ENCODE measurements at places on chromosomes 6 and 20. TPM values are rescaled to one million over a fixed set of nuclear protein-coding genes. Genes with fewer than 3 reads are reported as not detected.

NKX2-4 gene
- 1.2 TPM for total RNA-seq

DNA sequence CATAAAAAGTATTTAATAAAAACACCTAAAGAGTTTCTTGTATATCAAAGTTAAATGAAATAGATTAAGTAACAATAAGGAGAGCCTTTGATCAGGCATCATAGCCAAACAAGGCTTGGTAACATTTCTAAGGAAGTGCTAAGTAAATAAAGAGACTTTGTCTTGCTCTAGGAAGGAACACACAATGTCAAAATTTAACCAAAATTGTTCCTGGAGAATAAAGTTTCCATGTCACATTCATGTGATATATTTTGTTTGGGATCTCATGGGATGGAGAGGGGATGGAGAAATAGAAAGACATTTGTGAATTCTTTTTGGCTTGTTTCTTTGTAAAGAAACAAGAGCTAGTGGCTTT lies 201.9 kb upstream of the DTNBP1 start:
- no peak for DNase-seq

GRCh38 chr20:15616626-15617025 lies 956.6 kb downstream of the KIF16B start:
- peak; percentile 56 for DNase-seq

GRCh38 chr20:51122931-51123658 lies 100.2 kb upstream of the KCNG1 start:
- no peak for DNase-seq

- DNase-seq: peak; percentile 46
These were observed 48.3 kb downstream of the TRERF1 start for GRCh38 chr6:42403421-42403820.

GNRH2 gene
- total RNA-seq: not detected

DNA sequence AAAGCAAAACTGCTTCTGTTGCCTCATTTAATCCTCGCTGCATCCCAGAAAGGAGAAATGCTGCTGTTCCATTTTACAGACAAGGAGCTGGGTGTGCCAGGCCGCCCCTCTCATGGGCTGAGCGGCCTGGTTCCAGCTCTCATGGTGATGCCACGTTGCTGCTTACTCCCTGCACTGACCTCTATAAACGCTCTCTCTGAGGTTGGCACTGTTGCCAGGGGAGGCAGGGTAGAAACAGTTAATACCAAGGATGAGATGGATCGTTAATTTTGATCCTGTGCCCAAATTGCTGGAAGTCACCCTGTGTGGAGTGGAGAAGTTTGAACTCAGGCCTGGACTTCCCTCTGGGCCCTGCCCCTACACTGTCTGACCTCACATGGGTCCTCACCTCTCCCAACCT lies 25.6 kb downstream of the SIRPA start:
- no peak for DNase-seq

DNA sequence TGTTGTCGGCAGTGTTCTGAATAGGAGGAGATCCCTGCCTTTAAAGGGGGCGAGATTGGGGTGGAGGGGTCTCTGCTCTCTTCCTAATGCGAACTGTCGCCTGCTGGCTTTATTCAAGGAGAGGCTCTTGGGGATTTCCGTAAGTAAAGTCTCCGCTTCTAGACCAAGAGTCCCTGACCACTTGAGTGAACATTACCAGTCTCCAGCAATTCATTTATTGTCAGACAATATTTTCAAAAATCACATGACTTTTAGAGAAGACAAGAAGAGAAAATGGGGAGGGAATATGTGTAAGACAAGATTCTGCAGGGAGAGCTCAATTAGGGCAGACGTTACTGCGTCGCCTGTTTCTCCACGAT lies 21.2 kb downstream of the POM121L2 start:
- no peak for DNase-seq

DNA sequence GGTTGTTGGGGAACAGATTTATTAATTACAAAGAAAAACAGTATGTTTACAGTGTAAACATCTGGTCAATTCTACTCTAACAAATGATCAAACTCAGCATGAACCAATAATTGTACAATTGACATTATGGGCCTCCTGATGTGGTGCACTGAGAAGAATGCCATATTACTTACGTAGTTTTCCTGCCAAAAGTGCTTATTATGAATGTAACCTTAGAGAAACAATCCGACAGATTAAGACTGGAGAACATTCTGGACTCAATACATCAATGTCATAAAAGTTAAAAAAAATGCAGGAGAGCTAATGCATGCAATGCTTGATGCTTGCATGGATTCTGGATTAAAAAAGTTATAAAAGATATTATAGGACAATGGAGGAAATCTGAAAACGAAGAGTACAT lies 69.0 kb downstream of the LYRM4 start:
- no peak for DNase-seq

DNA sequence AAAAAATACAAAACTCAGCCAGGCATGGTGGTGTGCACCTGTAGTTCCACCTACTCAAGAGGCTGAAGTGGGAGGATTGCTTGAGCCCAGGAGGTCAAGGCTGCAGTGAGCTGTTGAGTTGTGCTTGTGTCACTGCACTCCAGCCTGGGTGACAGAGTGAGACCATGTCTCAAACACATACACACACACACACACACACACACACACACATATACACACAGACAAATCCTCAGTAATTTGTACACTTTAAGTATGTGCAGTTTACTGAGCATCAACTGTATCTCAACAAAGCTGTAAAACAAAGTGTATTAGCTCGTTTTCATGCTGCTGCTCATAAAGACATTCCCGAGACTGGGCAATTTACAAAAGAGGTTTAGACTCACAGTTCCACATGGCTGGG lies 7.3 kb downstream of the TFB1M start:
- no peak for DNase-seq

GRCh38 chr20:3171391-3172125 lies 1.8 kb downstream of the LZTS3 start:
- no peak for DNase-seq

- DNase-seq: no peak
These were observed 96.2 kb upstream of the CCDC167 start for GRCh38 chr6:37595859-37596258.

GRCh38 chr6:9830808-9831207 lies 584.1 kb downstream of the TFAP2A start:
- DNase-seq: no peak

PRSS16 gene
- 5.4 TPM for total RNA-seq

DNA sequence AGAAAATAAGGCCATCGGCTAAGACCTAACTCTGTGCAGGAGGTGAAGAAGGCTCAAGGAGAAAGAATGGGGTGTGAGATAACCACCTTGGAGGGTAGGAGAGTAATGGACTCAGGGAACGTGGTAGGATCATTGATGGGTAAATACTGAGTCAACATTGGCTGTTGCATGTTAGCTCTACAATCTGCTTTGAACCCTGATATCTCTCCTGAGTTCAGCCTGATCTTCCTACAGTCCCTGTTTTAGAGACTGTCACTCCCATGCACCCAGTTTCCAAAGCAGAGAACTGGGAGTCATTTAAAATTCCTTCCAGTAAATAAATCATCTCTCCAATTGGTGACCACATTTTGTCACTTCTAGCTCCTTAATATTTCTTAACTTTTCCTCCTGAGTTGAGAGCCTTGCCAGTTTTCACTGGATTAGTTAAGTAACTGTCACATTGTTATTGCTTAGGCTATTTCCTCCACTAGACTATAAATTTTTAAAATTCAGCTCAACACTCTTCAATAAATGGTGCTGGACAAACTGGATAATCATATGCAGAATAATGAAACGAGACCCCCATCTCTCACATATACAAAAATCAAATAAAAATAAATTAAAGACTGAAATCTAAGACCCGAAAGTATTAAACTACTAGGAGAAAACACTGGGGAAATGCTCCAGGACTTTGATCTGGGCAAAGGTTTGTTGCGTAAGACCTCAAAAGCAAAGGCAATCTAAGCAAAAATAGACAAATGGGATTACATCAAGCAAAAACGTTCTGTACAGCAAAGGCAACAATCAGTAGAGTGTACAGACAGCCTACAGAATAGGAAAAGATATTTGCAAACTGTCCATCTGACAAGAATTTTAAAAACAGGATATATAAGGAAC lies 138.9 kb upstream of the TMEM170B start:
- peak; percentile 59 for DNase-seq

GRCh38 chr20:56875052-56875659 lies 246.1 kb downstream of the TFAP2C start:
- peak; percentile 82 for DNase-seq

DNA sequence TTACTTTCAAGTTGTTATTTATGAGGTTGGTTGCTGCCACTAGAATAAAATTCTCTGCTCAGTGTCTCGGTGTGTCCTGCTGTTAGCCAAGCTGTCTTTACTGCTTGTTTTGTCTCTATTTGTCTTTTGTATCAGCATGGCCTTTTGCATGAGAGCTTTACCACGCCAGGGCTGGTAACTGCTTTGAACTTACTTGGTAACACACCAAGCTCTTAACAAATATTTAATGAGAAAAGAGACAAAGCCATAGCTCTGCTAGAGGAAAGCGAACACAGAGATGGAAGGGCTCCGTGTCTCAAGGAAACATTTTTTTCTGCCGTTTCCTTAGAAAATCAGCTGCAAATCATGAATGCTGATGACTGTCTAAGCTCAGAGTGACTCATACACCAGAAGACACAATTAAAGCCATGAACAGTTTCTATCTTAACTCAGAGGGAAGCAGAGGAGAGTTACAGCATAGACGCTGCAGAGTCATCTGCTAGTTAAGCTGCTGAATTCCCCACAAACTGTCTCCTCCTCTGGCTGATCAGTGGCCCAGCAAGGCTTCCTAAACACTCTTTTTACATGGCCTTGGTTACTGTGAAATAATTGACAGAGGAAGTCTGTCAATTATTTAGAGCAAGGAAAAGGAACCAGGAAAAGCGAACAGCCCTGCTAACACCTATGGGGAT lies 44.8 kb downstream of the AGPAT4 start:
- peak; percentile 94 for DNase-seq

SEL1L2 gene
- total RNA-seq: not detected

DNA sequence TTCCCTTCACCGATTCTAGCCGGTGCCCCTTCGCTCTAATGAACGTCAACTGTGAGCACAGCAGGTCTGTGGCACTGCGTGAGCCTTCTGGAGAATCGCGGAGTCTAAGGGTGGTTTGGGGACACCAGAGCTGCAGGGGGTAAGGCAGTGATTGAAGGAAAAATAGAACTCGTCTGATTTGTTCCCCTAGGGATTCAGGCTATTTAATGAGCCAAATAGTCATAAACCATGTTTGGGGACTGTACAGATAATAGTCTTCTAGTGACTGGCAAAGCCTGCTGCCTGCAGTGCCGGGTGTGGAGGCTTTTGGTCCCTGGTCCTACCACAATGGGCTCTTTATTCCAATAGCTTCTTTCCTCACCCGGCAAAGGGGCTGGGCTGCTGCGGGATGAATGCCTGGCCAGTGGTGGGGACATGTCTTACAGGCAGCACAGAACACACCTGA lies 11.1 kb upstream of the NTSR1 start:
- DNase-seq: no peak

DNA sequence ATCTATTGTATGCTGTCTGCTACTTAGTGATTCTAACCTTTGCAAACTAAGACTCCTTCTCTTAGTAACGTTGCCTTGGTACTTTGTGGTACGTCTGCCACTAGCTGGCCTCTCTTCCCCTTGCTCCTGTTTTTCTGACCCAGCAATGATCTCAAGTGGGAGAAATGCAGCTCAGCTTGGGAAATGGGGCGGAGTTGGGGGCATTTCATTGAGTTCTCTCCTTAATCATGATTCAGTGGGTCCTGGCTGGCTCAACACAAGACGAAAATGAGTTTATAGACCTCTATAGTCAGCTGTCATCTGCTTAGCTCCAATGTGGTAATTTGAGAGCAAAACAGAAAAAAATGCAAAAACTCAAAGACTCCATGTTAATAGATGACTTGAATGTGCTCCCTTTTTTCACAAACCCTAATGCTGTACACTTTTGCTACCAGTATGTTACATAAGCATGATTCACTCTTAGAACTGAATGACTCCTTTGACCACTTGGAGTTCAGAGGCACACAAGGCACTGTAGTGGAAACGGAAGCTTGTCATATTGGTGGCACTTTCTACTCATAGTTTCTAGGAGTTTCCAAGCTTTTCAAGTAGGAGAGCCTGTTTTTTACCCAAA lies 55.3 kb upstream of the SOX4 start:
- peak; percentile 70 for DNase-seq

DNA sequence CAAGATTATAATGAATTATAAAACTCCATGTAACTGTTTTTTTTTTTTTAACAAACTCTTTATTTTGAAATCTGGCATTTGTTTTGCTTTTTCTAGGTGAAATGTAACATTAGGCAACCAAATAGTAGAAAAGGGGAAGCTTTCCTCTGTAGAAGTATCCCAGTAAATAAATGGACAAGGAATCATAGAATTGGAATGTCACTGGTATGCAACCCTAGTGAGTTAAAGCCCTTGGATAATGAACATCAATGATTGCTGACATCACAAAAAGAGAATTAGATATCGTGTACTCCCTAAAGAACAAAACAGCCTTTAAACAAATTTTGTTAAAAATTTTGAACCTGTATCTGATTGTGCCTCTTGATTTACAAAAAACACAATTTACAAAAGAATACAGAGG lies 93.9 kb upstream of the OGFRL1 start:
- DNase-seq: peak; percentile 86

NKX2-2 gene
- total RNA-seq: 2.6 TPM

GRCh38 chr20:8132484-8133309 lies 631 bp downstream of the PLCB1 start:
- DNase-seq: no peak

GRCh38 chr20:14568225-14568624 lies 230.8 kb upstream of the FLRT3 start:
- no peak for DNase-seq

GRCh38 chr6:47434372-47435253 lies 43.0 kb upstream of the CD2AP start:
- no peak for DNase-seq

DNA sequence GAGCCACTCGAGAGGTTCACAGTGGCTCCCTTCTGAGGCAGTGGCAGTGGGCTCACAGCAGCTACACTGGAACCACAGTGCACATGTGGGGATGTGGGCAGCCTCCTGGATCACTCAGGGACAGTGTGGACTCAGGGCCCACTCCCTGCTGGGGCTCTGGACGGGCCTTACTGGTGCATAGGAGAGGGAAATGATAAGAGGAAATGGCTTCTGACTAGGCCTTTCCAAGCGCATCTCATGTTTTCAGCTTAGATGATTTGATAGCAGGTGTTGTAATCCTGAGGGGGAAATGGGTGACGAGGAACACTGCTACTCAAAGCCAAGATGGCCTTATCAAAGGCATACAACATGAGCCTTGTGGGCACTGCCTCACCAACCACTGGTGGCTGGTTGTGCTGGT lies 44.0 kb downstream of the PANK2 start:
- no peak for DNase-seq

HTR1E gene
- not detected for total RNA-seq

- peak; percentile 84 for DNase-seq
These were observed 288.1 kb upstream of the PRDM1 start for GRCh38 chr6:105797983-105798453.

FBXO9 gene
- total RNA-seq: 45.2 TPM

DNA sequence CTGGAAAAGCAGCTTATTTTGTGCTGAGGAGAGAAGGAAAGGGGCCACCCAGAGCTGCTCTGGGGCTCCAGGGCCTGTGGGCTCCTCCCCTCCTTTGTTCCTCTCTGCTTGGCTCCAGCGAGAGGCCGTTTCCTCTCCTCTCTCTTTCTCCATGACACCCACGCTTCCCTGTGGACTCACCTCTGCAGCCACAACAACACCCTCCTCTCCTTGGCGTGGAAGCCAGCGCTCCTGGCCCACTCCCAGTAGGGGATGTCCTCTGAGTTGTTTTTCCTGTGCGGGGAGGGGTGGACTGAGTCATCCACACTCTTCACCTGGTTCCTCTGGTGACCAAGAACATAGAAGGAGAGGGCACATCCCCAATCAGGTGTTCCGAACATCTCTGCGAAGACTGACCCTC lies 4.9 kb upstream of the CDSN start:
- peak; percentile 83 for DNase-seq

GRCh38 chr6:116136933-116137340 lies 11.0 kb upstream of the COL10A1 start:
- DNase-seq: peak; percentile 1

CST2 gene
- not detected for total RNA-seq

All from M059J (cell line).